Substantia nigra (tissue), 51 donors: ENCODE measurements at places on chromosomes 2 and 18.

DNA sequence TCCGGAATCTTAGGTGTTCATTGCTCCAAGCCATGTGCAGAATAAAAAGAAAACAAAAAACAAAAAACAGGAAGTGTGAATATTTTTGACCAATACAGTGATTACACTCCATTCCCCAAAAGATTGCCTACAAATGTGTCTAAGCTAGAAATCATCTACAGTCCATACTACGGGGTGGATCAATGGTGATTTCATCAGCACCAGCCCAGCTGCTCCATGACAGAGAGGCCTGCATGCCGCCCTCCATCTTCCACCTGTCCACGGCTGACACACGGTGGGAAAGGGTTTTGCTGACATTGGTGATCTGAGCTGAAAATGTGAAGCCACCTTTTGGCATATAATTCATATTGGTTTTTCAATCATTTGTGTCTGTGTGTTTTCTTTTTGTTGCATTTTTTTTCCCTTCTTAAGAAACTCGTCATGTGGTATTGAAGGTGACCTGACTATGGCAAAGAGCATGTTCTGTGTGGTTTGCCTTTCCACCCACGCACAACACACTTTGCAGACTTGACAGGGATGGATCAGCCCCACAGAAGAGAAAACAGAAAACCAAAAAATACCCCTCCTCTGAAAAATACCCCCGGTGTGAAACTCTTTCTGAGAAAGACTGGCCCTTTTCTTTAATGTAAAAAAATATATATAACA lies 533.1 kb downstream of the RNF144A start:
- no peak for DNase-seq

DNA sequence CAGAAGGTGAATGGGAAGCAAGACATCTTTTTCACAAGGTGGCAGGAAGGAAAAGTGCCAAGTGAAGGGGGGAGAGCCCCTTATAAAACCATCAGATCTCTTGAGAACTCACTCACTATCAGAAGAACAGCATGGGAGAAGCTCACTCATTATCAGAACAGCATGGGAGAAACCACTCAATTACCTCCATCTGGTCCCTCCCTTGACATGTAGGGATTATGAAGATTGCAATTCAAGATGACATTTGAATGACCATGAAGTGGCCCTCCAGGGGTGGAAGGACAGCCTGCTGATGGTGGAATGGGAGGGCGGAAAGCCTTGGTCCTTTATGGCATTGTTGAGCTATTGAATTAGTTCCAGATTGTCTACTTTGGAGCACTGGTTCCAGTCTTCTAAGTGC lies 413.0 kb upstream of the MEX3C start:
- no peak for DNase-seq

GRCh38 chr18:22344908-22345670 lies 72.6 kb downstream of the CTAGE1 start:
- DNase-seq = no peak

- no peak for DNase-seq
These were observed 177.2 kb downstream of the CELF4 start for GRCh38 chr18:37388413-37388812.

GRCh38 chr2:101696272-101697123 lies 1.0 kb upstream of the MAP4K4 start:
- DNase-seq = no peak

DNA sequence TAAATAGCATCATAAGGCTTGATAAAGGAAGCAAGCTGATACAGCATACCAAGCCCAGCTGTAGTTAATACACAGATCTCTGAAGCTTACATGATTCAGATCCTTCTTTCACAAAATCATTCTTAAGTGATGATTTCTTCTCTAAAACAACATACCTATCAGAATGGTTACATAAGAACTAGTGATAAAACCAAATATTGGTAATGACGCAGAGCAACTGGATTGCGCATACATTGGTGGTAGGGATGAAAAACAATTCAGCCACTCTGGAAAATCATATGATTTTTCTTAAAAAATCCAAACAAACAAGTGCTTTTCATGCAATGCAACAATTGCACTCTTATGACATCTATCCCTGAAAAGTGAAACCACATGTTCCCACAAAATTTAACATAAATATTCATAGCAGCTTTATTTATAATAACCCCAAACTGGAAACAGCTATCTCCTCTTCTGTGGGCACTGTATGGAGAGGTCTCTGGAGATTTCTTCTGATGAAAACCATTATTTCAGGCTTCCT lies 153.6 kb upstream of the DSEL start:
- DNase-seq = no peak

DNA sequence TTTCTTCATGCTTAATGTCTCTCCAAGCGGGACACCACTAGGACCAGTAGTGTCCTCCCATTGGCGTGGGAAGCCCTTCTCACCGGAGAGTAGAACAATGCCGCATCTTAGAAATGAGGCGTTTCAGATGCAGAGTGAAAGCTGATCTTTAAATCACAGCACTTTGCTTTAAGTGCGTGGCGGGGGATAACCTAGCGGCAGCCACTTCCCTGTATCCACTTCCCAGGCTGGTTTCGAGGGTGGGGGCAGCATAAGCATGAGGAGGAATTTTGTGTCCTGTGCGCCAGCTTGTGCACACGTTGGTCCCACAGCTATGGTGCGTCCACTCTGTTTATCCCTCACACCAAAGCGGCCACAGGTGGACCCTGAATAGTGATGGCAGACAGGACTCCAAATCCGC lies 63.1 kb downstream of the MBP start:
- DNase-seq = no peak

DNA sequence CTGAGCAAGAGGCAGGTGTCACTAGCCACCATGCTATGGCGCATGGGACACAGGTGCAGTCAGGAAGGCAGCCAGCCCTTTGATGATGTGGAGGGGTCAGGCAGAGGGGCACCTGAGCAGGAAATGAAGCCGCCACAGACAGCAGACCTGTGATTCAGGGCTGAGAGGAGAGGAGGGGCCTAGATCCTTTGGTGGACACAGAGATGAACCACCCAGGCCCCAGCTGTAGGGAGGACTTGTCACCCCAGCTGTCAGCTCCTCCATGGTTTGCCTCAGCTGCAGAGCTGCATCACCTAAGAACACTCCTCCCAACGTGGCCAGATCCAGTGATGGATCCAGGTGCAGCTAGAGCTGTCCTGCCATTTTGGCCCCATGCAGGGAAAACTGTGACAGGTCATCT lies 11.6 kb downstream of the ASB18 start:
- no peak for DNase-seq

GRCh38 chr2:237354892-237355291 lies 59.1 kb downstream of the COL6A3 start:
- no peak for DNase-seq

DNA sequence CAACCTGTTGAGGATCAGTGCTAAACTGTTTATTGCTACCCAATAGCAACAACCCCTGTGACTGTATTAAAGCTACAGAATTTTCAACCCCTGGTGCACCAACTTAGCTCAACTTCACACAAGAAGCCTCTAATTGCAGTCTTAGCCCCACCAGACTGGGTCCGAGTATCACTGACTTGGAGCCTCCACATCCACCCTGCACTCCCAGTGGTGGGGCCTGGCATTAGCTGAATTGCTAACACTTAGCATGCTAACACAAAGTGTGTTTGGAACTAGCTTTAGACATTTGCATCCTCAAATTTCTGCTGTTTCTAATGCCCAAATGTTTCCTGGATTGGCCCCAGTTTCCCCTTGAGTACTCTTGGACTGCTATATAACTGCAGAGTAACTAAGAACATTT lies 298.6 kb downstream of the AGPS start:
- DNase-seq = no peak

DNA sequence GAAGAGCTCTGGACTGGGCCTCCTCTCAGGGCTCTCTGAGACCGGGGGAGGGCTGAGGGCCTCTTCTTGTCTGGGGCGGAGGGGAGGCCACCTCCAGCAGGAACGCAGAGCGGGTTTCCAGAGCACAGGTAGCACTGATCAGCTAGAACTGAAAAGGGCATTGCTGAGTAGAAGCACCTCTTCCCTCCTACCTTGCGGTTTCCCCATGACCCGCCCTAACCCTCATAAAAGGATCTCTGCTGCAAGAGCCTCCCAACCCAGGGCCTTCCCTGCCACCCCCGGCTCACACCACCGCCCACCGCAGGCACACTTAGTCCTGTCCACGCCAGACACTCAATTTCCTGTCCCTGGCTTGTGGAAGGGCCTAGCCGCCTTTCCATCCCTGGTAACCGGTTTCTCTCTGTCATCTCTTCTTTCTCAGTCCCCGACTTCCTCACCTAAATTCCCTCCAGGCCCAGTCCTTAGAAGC lies 966 bp downstream of the ADCY3 start:
- DNase-seq = no peak

- no peak for DNase-seq
These were observed 42.5 kb downstream of the LRRC30 start for GRCh38 chr18:7273301-7273921.

- no peak for DNase-seq
These were observed 31.9 kb downstream of the CNGA3 start for GRCh38 chr2:98378196-98378595.

DNA sequence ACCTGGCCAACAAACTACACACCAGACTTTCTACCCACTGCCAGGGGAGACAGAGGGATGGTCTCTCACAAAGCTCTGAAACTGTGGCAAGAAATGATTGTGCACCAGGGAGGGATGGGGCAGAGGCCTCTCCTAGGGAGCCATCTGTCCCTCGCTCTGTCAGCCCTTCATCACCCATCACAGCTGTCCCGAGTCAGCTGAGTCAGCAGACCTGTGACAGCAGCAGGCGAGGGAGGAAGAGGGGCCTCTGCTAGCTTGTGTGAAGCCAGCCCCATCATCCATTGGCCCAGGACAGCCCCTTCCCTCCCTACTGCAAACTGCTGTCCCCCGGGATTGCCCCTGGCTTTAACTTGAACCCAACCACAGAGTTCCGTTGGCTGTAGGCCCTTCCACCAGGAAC lies 5.0 kb downstream of the SH2D6 start:
- no peak for DNase-seq

DNA sequence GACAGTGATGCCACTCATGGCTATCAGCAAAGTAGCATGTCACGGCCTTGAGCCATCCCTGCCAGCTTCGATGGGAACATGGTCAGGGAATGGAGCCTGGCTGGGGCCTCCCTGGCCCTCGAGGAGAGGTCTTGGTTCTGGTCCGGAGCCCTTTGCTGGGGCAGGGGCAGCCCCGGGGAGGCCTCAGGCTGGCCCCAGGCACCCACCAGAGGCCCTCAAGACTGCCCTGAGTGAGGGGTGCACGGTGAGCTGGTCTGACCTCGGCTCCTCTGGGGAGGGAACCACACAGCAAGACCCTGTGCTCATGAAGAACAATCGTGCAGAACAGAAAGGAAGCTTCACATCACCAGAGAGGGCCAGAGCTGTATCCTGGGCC lies 75.2 kb upstream of the OTOS start:
- no peak for DNase-seq

DNA sequence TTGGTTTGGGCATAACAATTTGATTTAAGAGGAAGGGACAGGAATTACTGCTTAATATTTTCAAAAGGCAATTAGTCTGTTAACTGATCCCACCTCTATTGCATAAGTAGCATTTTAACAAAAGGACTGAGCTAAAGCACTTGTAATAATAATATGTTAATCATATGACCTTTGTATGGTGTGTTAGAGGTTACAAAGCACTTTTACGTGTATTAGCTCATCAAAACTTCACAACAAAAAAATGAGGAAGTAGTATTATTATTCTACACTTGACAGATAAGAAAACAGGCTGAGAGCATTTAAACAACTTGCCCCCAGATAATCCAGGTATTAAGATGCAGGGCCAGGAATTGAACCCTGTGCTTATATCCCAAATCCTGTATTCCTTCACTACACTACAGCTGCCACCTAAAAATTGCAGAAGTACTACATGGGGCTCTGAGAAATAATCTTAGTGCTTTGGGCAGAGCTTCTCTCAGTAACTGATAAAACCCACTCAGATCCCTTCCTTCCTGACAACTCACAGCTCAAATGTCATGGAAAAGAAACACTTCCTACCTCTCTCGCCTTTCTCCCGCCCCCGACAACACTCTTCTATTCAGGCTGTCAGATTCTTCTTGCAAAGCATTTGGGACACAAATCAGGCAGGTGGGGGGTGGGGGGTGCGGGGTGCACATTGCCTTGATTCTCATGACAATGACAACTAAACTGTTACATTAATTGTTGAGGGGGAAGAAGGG lies 20.7 kb upstream of the KCTD1 start:
- no peak for DNase-seq

GRCh38 chr18:46097431-46097800 lies 680 bp downstream of the ATP5F1A start:
- DNase-seq = no peak

DNA sequence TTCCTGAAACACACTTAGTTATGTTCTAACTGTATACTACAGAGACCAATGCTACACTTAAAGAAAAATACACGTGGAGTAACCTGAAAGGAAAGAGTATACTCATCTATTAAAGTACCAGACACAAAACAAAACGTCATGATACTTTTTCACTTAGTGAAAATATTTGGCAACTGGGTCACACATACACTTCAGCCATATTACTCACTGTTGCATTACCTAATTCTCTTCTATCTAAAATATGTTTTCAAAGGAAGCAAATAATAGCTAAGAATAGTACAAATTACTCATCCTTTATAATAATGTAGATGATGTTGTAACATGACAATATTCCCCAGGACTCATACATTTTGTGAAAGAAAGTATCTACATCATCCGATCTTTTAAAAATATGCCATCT lies 76.5 kb upstream of the EPB41L3 start:
- no peak for DNase-seq

GRCh38 chr18:72871091-72871490 lies 3.3 kb upstream of the NETO1 start:
- no peak for DNase-seq
